ENCODE measurements at places on chromosomes 4 and X. TPM values are rescaled to one million over a fixed set of nuclear protein-coding genes. Genes with fewer than 3 reads are reported as not detected.

- no peak for DNase-seq
Observed at GRCh38 chr4:8542776-8543525, 37.2 kb upstream of the GPR78 start.

- DNase-seq: no peak
Observed at GRCh38 chrX:49276671-49277534, 7.3 kb downstream of the PPP1R3F start.

The VCX2 gene
- not detected for total RNA-seq

The SLITRK2 gene
- total RNA-seq: 0.09 TPM

GRCh38 chrX:115356369-115356768 lies 66.9 kb downstream of the LUZP4 start:
- no peak for DNase-seq

The POF1B gene
- total RNA-seq: not detected

GRCh38 chr4:85860066-85860740 lies 385.3 kb downstream of the ARHGAP24 start:
- no peak for DNase-seq

The PCDH18 gene
- total RNA-seq: 60.7 TPM

- no peak for DNase-seq
Observed at GRCh38 chrX:111145878-111146277, 49.9 kb downstream of the PAK3 start.

The DDIT4L gene
- 2.1 TPM for total RNA-seq

DNA sequence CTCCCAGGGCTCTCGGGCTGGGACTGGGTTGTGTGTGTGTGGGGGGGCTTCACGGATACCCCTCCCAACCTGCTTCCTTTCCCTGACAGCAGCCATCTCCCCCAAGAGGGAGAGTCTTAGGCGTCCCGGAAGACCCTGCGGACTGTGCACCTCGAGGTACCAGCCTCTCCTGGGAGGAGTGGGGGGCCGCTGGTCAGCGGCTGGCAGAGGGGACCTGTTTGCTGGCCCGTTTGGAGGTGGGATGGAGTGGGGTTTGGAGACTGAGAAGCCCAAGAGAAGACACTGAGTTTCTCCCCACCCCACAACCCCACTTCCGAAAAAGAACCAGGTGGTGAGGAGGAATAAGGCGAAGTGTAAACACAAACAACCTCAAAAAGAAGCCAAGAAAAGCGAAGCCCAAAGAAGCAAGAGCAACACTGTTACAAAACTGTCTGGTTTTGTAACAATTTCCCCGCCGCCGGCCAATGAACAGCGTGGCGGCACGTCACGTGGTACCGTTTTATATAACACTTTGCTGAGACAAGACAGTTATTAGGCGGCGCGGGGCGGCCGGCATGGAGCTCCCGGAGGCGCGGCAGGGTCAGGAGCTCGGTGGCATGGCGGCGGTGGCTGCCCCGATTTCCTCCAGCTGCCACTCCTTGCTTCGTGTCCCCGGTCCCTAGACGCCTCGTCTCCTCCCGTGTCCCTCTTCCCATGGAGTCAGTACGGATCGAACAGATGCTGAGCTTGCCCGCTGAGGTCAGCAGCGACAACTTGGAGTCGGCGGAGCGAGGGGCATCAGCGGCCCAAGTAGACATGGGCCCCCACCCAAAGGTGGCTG lies at the start of gene LONRF3:
TSS of gene LONRF3 (plus strand) at position 531 of the 820 bp plus-strand sequence. CDS start at position 694, 163 bp downstream.
- no peak for DNase-seq

- no peak for DNase-seq
Observed at GRCh38 chr4:5732158-5732557, 21.2 kb downstream of the EVC start.

GRCh38 chr4:17884063-17884462 lies 73.3 kb downstream of the NCAPG start:
- no peak for DNase-seq

GRCh38 chr4:79864500-79865200 lies 208.4 kb downstream of the ANTXR2 start:
- no peak for DNase-seq

The SPP1 gene
- 13.2 TPM for total RNA-seq

The MAD2L1 gene
- total RNA-seq: 87.2 TPM

The TNIP3 gene
- not detected for total RNA-seq

The KLF8 gene
- total RNA-seq: 7.7 TPM

DNA sequence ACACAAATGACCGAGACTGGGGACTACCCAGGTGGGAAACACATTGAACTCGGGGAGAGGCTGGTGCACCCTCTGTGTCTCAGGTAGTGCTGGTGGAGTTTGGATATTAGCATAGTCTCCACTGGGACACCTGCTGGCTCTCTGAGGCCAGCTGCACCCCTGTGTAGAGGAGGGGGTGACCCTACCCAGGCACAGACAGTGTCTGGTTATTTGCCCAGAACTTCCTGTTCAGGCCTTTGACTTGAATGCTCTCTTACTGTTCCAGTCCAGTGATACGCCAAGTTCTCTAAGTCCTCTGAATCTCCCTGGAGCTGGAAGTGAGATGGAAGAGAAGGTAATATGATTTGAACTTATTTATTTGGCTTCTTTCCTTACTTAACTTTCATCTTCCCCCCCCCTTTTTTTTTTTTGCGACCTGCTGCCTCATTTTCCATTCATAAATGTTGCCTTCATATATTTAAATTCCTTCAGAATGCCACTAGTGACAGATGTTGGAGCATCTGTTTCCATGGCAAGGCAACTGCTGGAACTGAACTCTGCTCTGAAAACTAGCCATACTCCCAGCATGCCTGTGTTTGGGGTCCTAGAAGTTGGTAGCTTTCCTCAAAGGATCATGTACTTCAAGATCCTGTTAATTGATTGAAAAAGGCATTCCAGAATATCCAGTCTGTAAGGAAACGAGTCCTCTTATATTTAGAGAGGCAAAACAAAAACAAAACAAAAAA lies 76.7 kb downstream of the AASDH start:
- no peak for DNase-seq

The RBMXL3 gene
- not detected for total RNA-seq

DNA sequence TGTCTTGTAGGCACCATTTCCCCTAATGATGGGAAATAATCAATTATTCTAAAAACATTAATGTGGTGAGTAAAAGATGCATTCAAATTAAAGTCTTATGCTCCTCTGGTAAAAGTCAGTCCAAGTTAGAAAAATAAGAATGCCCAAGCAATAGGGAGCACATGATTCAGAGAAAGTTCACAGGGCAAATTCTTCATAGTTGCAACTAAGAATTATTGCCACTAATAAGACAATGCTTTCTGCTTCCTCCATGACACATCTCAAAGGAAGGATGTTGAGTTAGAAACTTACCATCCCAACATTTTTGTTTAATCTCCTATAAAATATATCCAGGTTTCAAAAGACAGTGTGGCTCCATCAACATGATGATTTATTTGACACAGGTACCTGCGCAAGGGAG lies 26.3 kb downstream of the PHOX2B start:
- DNase-seq: no peak

GRCh38 chr4:75058486-75058885 lies 125.6 kb downstream of the PARM1 start:
- DNase-seq: no peak

GRCh38 chr4:43275779-43276178 lies 383.3 kb downstream of the GRXCR1 start:
- no peak for DNase-seq

The RPS6KA6 gene
- 10.5 TPM for total RNA-seq

DNA sequence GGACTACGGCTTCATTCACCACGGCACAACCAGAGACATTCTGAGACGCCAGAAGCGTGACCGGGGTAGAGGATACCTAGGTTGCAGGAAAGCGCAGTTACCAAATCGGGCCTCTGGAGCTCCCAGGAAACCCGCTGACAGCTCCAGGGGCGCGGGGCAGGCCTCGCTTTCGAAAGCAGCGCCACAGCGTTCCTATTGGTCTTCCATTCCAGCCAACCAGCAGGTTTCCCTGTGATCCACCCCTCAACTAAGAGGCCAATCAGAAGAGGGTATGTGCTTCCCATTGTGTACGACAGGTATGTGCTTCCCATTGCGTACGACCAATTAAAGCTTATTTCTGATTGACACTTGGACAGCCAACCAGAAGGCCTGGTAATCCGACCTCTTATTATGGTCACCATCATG lies 14.9 kb downstream of the SNX12 start:
- peak; percentile 90 for DNase-seq

DNA sequence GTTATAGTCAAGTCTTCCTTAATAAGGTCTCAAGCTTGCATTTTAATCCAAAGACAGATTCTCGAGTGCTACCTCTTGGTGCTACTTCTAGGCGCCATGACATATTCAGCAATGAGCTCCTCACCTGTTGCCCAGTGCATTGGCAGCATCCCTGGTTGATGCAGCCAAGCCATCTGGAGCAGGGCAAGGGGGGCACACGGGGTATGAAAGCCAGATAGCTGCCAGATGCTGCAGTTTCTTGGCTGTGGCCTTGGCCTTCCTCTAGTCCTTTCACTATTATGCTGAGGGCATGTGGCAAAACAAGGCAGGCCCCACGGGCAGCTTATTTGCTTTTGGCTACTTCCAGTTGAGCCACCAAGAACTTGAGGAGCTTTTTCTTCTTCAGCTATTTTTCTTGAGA lies 168.6 kb upstream of the PGRMC2 start:
- no peak for DNase-seq

- no peak for DNase-seq
Observed at GRCh38 chr4:130110770-130111169, 1014.8 kb downstream of the C4orf33 start.

- no peak for DNase-seq
Observed at GRCh38 chr4:111535792-111536191, 609.5 kb upstream of the FAM241A start.

GRCh38 chrX:22629105-22629725 lies 356.5 kb downstream of the CBLL2 start:
- DNase-seq: no peak

The NONO gene
- total RNA-seq: 703 TPM

DNA sequence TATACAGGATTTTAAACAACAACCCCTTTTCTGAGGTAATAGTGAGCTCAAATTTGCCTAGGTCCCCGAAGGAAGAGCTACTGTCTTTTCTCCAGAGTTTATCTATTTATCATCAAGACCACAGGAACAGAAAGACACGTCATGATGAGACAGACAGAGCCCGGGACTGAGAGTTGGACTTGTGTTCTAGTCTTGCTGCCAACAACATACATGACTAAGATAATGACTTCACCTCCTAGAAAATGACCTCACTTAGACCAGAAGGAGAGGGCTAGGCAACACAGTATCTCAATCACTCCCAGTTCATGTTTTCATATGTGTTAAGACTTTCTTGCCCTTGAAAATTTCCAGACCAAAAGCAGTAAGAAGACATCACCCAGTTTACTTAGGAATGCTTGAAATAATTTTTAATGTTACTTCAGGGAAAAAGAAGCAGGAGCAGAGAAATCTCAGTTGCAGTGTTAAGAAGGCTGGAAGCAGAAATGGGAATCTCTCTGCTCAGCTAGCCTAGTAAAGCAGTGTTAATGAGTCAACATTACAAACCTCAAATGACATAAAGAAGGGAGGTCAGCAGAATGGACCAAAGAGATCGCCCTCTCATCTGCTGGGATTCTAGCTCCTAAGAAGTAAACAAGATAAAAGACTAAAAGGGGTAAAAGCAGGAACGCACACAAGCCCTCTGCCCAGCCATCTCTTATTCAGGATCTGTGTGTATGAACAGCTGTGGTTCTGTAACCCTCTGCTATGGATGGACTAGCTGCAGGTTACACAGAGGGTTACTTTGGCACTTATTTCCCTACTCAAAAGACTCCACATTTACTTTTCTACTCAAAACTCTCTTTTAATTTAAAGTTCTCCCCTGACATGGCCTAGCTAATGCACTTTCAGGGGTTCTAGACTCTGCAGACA lies 24.8 kb downstream of the PDGFC start:
- no peak for DNase-seq

DNA sequence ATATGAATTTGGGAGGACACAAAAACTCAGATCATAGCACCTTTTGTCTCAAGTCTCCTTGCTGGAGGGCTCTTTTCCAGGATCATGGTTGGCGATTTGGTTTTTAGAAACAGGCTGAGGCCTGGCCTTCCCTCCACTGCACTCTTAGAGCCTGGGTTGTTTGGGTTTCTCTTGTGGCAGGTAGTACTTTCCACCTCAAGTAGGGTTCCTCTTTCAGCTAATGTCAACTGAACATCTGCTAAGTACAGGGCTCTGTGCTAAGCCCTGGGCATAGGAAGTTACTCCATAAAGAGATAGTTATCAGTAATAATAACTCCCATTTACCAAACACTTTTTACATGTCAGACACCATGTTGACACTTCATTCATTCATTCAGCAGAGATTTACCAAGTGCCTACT lies 28.2 kb upstream of the APLN start:
- DNase-seq: no peak

DNA sequence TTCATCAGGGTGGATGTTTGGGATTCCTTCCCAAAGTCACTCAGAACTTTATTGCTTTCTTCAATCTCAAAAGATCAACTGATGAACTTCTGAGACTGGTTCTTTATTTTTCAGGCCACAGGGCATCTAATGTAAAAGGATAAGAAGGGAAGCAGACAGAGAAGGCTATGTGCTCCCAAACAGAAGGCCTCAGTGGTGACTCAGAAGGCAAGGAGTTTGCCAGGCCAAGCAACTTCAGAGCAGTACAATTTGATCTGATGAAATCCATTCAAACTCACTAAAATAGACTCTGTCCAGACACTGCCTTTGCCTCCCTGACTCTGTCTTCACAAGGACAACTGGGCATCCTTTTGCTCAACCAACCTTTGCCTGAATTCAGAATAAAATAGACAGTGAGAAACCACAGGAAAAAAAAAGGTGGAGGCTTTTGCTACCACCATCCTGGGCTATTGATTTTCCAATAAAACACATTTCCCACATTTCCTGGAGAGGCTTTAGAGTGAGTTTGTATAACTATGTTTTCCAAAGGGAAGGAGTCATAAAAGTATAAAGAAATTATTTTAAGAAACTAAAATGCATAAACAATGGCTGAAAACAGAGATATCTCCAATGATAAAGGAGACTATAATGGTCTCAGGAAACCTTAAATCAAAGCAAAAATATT lies 55.2 kb downstream of the ARHGEF6 start:
- DNase-seq: no peak

DNA sequence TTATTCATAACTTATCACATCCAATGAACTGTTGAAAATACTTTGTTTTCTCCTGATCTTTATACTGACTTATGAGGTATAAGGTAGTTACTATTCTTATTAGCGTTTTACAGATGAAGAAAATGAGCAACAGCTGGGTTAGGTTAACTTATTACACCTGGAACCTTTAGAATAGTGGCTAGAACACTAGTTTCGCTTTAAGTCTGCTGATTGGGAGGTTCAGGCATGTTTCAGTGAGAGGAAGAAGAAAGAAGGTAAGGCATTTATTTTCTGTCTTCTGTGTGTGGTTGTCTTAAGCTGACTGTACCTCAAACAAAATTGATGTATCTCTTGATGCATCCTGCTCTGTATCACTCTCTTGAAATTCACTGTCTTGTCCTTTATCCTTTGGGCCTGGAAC lies 302.5 kb downstream of the GRID2 start:
- no peak for DNase-seq

The MED12 gene
- 33.0 TPM for total RNA-seq

The CXXC4 gene
- 4.2 TPM for total RNA-seq

- no peak for DNase-seq
Observed at GRCh38 chr4:85968945-85969819, 390.7 kb downstream of the MAPK10 start.
